ENCODE measurements at places on chromosomes 6 and 20.

GRCh38 chr6:15368873-15369272 lies 123.0 kb downstream of the JARID2 start:
- DNase-seq, result no peak

GRCh38 chr6:34600796-34601195 lies 44.7 kb upstream of the SPDEF start:
- DNase-seq, result no peak

GRCh38 chr6:148271711-148272439 lies 70.8 kb upstream of the SASH1 start:
- DNase-seq, result no peak

DNA sequence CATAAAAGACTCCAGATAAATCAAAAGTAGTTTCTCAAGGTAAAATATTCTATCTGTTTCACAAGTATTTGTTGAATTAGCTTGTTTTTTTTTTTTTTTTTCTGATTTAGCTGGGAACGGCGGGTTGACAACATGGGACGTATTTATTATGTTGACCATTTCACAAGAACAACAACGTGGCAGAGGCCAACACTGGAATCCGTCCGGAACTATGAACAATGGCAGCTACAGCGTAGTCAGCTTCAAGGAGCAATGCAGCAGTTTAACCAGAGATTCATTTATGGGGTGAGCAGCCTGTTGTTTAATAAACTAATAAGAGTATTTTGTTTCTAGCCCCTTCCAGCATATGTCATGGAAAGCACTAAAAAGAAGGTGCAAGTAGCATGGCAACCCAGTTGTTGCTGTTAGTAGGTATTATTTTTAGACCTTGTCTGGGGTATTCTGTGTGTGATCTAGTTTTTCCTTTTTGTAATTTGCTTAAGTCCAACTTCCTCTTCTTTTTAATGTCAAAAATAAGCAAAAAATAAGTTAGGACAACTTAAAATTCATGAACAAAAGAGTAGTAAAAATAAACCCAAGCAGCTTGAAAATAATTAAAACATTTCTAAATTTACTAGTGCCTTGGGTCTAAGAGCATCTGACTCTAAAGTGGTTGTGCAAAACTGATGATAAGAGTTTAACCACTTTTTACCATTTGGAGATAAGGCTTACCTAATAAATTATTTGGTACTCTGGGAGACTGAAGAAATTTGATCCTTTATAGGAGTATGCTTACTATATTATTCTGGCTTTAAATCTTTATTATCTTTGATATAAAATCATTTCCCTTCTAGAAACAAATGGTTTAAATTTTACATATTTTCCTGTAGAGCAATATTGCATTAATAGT lies 70.8 kb upstream of the DYNLRB1 start:
- DNase-seq, result no peak

- DNase-seq, result no peak
Measured at GRCh38 chr6:73309535-73309784, 44.6 kb downstream of the DPPA5 start.

DNA sequence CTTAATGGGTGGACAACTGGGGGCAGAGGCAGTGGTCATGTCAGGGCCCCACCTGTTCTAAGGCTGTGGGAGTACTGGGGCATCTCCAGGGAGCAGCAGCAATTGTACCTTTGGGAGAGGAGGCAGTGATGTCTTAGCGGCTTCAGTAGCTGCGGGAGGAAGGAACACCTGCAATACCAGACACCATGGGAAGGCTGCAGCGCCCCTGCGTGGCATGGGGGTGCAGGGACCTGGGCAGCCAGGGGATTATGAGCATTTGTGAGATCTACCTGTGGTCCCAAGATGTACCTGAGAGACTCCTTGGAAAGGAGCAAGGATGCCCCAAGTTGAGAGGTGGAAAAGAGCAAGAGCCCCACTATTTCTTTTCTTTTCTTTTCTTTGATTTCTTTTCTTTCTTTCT lies 112.1 kb upstream of the GPR6 start:
- DNase-seq, result no peak

GRCh38 chr6:77548662-77549366 lies 85.5 kb upstream of the HTR1B start:
- no peak for DNase-seq

DNA sequence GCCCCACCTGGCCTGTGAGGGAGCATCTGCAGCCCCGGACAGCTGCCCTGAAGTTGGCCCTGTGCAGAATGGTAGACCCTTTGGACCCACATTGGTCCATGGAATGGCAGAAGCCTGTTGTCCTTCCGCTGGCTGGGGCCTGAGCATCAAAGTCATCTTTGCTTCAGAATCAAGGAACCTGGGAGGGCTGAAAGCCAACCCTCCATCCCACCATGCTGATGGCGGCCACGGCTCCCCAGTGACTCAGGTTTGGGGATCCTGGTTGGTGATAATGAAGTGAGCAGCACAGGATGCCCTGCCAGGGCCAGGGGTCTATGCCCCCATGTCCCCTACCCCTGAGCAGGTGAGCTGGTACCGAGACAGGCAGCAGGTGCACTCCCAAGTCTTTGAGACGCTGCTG lies 52.8 kb downstream of the YTHDF1 start:
- no peak for DNase-seq

GRCh38 chr20:40370800-40371199 lies 318.2 kb downstream of the MAFB start:
- DNase-seq, result no peak

GRCh38 chr6:22349051-22349450 lies 52.2 kb upstream of the PRL start:
- DNase-seq, result no peak

- no peak for DNase-seq
Measured at GRCh38 chr6:2476376-2476775, 231.0 kb upstream of the GMDS start.

GRCh38 chr6:134962421-134962820 lies 12.5 kb upstream of the ALDH8A1 start:
- no peak for DNase-seq

DNA sequence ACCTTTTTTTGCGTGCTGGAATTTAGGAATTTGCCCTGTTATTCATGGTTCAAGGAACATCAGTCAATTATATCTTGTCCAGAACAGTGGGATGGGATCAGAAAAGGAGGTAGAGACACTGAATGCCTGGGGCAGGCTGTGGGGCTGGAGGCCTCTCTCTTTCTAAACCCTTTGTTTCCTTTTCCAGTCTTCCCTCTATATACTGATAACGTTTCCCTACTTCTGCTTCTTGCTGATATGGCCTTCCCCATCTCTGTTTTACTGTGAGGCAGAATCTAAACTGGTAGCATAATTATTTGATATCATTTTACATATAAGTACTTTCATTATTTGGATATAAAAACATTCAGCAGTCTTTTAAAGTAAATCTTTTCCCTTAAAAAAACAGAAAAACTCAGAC lies 67.5 kb downstream of the DNAH8 start:
- no peak for DNase-seq

GRCh38 chr6:148559848-148560433 lies 186.9 kb upstream of the UST start:
- DNase-seq, result no peak

- DNase-seq, result no peak
Measured at GRCh38 chr20:50163570-50164317, 10.2 kb upstream of the PEDS1 start.

DNA sequence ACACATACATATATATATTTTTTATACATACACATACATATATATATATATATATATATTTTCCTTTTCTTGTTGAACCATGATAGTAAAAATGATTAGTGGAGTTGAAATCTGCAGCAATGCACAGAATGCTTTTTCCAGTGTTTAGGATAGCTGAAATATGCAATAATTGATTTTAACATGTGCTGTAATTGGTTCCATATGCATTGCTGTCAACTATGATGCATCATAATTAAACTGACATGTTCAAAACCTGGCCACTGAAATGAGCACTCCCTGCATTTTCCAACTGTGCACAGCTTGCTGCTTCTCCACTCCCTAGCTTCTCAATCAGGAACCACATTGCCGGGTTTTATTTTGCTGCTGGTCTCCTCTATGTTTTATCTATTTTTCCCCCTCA lies 358.3 kb downstream of the PAX1 start:
- DNase-seq, result no peak

DNA sequence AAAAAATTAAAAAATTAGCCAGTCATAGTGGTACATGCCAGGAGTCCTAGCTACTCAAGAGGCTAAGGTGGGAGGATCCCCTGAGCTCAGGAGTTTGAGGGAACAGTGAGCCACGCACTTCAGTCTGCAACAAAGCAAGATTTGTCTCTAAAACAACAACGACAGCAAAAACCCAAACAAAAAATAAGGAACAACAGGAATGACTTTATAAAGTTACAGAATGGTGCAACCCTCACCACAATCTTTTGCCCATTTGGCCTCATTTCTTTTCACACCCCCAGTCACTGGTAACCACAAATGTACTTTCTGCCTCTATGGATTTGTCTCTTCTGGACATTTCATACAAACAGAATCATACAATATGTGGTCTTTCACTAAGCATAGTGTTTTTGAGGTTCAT lies 16.7 kb upstream of the ZFAND3 start:
- no peak for DNase-seq

DNA sequence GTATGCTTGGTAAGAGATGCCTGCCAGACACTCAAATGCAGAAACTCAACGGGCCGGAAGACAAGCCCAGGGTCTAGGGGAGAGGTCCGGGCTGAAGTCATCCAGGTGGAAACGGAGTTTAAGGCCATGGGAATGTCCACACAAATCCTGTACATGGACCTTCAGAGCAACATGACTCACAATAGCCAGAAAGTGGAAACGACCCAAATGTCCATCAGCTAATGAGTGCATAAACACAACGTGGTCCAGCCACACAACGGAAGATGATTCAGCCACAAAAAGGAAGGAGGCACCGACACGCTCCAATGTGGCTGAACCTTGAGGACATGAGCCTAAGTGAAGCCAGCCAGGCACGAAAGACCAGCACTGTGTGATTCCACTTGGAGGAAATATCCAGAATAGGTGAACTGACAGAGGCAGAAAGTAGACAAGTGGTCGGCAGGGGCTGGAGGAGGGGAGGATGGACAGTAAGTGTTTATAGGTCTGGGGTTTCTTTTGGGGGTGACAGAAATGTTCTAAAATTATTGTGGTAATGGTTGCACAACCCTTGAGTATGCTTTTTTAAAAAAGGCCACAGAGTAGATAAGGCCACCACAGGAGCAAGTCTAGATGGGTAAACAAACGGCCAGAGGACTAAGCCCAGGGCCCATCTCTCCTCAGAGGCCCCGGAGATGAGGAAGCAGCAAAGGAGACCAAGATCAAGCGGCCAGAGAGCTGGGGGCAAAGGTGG lies 105.6 kb downstream of the PREX1 start:
- DNase-seq, result no peak

GRCh38 chr6:143538374-143538773 lies 26.9 kb upstream of the FUCA2 start:
- no peak for DNase-seq

DNA sequence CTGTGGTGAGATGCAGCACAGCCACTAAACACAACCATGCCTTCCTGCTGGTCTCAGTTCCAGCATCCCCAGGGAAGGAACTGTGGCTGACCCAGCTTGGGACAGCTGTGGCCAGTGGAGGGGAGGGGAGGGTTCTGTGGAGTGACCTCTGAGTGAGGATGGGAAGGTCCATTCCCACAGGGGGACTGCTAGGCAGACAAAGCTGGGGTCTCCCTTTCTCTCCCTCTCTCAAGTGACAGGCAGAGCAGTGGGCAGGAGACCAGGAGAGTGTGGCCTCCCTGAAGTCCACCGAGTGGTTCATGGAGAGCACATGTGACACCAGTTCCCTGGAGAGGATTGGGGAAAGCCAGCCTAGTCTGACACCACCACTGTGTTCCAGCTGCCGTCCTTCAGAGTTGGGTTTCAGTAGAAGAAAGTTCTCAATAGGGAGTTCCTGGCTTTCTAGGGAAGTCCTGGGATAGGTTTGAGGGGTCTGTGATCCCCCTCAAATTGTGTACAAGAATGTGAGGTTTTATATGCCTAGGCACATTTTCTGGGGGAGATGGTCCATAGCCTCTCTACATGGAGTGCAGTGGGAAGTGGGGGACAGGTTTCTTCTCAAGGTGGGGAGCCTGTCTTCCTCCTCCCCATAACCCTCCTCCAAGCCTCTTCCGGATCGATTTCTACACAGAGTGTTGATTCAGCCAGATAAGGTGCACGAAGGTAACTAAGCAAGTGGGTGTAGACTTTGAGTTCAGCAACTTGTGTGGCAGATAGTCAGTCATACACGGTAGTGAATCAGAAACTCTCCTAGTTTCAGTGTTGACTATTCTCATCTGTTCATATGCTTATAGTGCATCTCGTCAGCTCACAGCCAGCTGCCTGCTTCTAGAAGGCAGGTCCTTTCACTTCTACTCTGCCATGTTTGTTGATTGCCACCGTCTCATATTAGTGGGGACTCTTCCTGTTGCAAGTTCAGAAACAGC lies 18.9 kb downstream of the MANBAL start:
- DNase-seq, result no peak

DNA sequence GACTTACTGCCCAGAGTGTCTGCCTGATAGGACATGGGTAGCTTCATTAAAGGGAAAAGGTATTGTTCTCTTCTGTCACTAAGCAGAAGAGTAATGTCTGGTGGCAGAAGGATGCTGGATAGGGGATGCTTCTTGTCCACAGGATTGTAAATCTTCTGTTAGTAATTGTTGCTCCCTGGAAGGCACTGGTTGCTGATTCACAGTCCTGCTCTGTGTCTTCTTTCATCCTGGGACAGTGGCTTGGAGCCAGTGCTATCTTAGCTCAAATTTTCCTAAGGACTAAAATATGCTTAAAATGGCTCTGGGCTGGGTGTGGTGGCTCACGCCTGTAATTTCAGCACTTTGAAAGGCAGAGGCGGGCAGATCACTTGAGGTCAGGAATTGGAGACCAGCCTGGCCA lies 48.0 kb downstream of the SYTL3 start:
- DNase-seq, result no peak

DNA sequence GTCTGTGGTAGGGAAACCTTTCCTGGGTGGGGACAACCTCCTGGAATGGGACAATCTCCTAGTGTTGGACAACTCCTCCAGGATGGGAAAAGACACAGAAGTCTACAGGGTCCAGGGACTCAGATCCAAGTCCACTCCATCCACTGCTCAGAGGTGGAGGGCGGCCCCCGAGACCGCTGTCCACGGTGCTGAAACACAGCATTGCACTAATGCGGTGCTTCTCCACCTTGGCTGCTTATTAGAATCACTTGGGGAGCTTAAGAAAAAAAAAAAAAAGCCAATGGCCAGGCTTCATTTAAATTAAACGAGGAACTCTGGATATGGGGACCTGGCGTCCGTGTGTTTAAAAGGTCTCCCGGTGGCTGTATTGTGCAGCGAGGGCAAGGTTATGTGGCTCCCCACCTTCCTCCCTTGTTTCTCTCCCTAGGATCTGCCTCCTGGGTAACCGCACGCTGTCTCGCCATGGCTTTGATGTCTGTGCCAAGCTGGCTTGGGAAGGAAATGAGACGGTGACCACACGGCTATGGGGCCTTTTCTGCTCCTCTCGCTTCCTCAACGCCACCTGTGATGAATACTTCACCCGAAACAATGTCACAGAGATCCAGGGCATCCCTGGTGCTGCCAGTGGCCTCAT lies 12.0 kb downstream of the SLC12A5 start:
- DNase-seq, result no peak

GRCh38 chr6:154329350-154330170 lies 27.0 kb downstream of the IPCEF1 start:
- DNase-seq, result no peak
